Fibroblast of the aortic adventitia (primary cell): ENCODE measurements at places on chromosomes 1 and 21.

- no peak for DNase-seq
These were observed 40.8 kb upstream of the KIRREL1 start for GRCh38 chr1:157952601-157953000.

DNA sequence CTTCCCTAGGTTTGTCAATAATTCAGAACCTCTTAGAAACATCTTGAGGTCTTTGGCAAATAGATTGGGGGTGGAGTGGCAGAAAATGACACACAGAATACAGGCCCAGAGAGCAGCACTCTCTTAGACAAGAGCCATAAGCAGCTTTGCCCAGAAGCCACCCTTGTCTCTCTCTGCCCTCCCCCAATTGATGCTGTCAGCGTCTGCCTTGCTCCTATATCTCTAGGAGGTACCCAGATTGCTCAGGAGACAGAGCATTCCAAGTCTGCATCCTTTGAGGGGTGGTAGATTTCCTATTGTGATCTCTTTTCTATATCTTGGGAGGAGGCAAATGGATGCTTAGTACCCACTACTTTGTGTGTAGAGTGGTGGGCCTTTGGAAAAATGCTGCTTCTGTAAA lies 1.8 kb downstream of the RGL1 start:
- DNase-seq: no peak

GRCh38 chr21:25895565-25896205 lies 160.9 kb downstream of the GABPA start:
- peak; percentile 54 for DNase-seq

DNA sequence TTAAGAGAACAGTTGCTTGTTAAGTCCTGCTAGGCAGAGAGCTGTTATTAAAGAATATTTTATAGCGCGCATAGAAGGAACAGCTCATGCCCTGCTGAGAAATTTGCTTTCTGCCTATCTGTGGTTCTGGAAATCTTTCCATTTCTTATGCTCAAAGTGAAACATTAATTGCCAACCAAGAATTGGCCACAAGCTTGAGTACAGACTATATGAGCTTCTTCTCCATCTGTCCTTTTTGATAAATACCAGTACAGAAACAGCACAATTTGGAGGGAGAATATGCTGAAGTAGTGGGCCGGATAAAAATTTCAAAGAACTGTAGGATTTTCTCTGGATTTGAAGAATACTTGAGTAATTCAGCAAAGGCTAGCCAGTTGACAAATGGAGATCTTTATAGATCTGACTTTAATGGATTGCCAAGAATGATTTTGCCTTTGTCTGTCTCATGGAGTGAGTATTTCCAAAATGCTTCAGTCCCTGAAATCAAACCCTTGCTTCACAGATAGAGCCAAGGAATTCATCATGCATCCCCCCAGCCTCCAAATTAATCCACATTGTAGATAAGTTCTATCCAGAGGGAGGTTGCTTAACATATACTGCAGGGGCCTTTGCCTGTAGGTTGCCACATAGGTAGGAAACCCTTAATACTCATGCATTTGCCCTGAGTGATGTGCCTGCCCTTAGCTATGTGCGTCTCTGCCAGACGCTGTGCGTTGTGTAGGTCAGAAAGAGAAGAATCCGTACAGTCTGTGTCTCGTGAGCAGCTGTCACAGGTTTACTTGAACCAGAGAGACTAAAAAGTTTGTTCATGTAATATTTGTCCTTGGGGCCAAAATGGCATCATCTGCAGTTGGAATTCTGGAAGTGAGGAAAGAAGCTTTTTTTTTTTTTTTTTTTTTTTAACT lies 44.2 kb downstream of the SMYD2 start:
- DNase-seq: no peak

- DNase-seq: no peak
These were observed 33.4 kb downstream of the SLAMF6 start for GRCh38 chr1:160489513-160490261.

DNA sequence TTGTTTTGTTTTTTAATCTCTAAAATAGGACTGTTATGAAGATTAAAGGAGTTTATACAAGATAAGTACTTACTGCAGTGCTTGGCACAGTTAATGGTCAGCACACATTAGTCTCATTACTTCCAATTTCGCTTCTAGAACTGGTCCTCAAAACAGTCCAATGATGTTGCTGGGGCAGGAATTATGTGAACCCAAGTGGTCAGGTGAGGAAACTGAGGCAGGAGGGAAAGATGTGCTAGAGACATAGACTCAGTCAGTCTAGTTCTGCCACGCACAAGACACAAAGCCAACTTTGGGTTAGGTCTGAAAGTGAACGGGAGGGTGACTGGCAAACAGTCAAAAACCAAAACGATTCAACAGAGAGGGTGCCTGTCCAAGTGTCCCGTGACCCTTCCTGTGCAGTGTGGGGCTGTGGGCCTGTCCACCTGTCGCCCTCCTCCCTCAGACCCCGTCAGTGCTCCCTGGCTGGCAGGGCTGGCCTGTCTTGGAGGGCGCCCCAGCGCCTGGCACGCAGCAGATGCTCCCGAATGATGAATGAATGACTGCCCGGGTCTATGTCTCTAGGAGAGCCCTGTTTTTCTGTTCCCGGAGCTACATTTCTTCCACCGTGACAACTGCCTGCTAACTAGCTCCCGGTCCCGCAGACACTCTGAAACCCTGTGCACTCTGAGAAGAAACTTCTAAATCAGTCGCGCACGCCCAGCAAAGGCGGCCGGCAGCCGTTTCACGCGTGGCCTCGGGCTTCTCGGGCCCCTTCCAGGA lies 2.4 kb downstream of the LRP8 start:
- DNase-seq: no peak

DNA sequence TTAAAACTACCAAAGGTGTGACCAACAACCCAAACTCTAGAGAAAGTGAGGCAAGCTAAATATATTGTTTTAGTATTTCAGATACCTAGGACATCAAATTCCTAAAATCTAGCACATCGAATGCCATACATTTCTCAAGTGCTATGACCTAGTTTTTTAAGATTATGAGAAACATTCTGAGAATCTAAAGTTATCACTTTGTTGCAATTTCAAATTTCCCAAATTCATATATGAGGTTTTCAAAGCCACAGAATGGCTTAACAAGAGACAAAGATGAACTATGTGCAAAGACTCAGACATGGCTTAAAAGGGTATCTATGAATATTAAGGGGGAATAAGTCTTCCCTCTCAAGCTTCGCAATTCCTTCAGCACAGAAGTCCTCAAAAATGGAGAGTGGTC lies 6.8 kb downstream of the SCYL3 start:
- no peak for DNase-seq

- DNase-seq: peak; percentile 57
These were observed 67.0 kb upstream of the DYNLT5 start for GRCh38 chr1:66685265-66685664.

DNA sequence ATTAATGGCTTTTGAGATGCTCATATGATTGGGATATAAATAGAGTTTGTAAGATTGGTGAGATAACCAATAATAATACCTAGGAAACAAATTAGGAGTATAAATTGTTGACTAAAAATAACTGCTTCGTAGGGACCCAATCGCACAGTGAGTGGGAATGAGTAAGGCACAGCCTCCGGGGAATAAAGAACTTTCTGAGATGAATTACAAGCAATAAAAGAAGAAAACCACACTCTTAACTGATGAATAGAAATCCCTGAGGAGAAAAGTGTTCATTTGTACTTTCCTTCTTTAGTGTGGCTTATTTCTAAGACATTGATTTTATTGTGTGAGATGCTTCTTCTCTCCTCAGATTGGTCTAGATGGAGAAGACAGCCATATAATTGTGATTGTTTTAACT lies 443.4 kb upstream of the PRMT6 start:
- DNase-seq: no peak

DNA sequence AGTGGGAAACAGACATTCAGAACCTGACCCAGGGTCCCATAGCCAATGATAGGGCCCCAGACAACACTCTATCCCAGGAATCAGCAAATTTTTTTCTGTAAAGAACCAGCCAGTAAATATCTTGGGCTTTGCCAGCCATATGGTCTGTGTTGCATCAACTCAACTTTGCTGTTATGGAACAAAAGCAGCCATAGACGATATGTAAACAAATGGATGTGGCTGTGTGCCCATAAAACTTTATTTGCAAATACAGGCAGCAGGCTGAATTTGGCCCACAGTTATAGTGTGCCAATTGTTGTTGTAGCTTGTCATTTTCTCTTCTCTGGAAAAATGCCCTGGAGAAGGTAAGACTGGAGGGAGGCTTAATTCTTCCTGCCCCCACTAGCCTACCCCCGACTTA lies 431.1 kb upstream of the VAMP3 start:
- peak; percentile 26 for DNase-seq

DNA sequence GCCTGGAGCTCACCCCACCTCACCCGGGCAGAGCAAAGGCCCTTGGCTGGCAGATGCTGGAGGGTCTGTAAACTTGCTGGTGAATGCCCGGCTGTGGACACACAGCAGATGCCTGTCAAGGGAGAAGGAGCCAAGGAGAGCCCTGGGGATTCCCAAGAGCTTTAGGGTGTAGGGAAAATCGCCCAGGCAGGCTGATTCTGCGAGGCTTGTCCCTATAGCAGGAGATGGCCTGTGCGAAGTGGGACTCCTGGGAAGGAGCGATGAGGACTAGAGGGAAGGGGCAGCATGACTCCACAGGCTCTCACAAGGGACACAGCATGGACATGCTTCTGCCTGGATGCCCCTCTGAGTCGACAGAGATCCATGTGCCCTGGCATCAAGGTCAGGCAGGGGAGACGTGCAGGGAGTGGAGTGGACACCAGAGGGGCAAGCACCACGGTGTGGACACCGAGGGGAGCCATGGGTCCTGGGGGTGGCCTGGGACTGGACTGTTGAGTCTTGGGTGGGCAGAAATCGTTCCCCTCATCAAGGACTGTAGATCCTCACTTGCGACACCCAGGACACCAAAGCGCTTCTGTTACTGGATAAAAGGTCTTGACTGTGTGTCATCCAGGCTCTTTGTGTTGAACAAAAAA lies 71.4 kb upstream of the ABCG1 start:
- no peak for DNase-seq

DNA sequence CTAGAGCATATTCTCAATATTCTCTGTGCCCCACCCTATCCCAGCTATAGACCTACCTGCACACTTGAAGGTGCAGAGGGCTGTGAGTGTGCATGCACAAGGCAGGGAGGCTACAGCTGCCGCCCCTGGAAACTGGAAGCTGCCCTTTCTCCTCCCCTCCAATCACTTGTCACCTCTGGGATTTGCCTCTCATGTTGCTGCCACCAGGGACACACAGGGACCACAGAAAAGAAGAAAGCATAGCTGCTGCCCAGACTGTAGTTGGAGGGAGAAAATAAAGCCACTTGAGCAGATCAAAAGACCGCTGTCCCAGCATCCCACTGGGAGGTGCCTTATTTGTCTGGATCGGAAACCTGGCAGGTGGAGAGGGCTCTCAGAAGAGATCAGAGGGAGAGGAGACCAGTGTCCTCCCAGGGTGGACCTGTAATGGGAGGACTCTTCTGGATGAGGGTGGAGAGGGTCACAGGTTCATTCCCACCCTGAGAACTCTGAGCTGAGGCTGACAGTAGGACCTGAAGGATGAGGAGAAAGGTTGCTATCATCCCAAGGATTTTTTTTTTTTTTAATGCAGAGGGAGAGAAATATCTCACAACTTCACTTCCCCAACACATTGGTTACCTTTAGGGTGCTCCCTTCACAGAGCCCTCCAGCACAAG lies 7.6 kb upstream of the INPP5B start:
- no peak for DNase-seq

DNA sequence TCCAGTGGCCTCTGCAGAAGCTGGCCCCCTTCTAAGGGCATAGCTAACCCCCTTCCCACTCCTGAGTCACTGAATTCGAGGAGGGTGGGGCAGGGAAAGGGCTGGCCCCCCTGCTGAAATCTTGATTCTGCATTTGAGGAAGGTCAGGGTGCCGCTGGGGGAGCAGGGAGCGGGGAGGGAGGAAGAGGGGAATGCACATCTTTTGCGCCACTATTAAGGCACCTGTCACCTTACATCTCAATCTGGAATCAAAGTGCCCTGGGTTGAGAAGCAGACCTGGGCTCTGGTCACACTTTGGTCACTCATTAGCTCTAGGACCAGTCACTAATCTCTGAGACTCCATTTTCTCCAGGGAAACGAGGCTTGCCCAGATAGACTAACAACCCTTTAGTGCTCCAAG lies 62.0 kb downstream of the TOR1AIP2 start:
- no peak for DNase-seq

- no peak for DNase-seq
These were observed 121.1 kb downstream of the EVI5 start for GRCh38 chr1:92663775-92664174.
